Osteoblast (primary cell): ENCODE measurements at places on chromosomes 11 and 22. TPM values are rescaled to one million over a fixed set of nuclear protein-coding genes. Genes with fewer than 3 reads are reported as not detected.

Gene APLNR
- total RNA-seq, result not detected in 2 replicates

Gene BANF1
- 14.5 and 14.7 TPM in 2 replicates for total RNA-seq

- peak; percentile 27 for DNase-seq
These were observed 9.8 kb downstream of the PACSIN2 start for GRCh38 chr22:43005106-43005505.

Gene SPINDOC
- 16.2 and 17.7 TPM in 2 replicates for total RNA-seq

GRCh38 chr11:44854741-44855492, 95.8 kb downstream of the TP53I11 start:
- DNase-seq, result peak; percentile 43

Gene MACROD1
- total RNA-seq, result 17.7 TPM in 2 replicates

Gene MGAT3
- under 0.01 TPM in 1 of 2 replicates, not detected in the other for total RNA-seq

GRCh38 chr22:49968831-49969661, 8.5 kb downstream of the PIM3 start:
- DNase-seq, result peak; percentile 77

DNA sequence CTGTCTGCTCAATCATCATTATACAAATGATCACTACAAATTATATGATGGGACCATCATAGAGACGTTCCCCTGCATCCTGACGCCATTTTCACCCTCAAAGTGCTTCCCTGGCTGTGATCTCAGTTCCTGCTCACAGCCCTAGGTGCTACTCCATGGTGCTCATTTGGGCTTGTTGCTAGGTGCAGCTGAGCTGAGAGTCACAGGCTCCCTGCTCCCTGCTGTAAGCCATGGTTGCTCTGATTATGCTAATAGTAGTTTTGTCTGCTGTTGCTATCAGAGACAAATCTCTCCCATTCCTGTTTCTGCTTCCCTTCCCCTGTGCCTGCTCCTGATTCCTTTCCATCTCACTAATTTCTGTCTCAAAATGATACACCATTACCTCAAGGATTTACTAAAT, 474.3 kb downstream of the METTL15 start:
- no peak for DNase-seq

- no peak for DNase-seq
These were observed 37.8 kb upstream of the SORL1 start for GRCh38 chr11:121414141-121414913.

Gene THAP12
- total RNA-seq, result 44.5 and 47.7 TPM in 2 replicates

DNA sequence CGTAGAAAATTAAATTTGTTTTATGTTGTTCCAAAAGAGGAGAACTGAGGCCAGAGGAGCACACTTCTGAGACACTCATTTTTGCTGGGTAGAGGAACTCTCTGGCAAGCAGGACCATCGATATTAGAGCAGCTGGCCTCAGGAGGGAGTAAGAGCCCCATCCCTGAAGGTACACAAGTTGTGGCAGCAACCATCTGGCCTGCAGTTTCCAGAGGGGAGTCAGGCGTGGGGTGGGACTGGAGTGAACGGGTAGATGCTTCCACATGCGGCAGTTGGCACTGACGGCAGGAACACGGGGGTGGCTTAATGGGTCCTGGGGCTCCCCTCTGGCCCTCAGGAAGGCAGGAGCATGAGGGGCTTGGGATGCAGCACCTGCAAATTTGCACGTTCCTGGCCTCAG, 13.2 kb upstream of the SSTR3 start:
- peak; percentile 84 for DNase-seq

DNA sequence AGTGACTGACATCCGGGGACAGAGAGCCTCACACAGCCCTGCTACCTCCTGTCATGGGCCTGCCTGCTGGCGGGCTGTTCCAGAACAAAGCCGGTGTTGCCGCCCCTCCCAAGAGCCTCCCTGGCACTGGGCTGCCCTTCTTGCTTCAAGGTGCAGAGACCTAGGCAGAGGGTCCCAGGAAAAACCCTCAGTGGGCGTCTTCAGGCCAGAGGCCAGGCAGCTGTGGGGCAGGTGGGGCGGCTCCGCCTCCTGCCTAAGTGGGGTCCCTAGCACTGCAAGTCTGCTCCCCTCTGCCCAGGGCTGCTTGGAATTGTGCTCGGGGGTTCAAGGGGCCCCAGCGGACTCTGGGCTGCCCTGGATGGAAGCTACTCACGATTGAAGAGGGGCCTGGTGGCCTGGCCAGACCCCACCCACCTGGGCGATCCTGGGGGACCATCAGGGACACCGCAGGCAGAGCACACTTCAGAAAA, 20.4 kb upstream of the GNB1L start:
- DNase-seq, result peak; percentile 65

Gene ESAM
- total RNA-seq, result under 0.01 and 0.29 TPM in 2 replicates

Gene C2CD2L
- 5.0 and 6.2 TPM in 2 replicates for total RNA-seq

- no peak for DNase-seq
These were observed 83.1 kb downstream of the OR5AK2 start for GRCh38 chr11:57071829-57072228.

DNA sequence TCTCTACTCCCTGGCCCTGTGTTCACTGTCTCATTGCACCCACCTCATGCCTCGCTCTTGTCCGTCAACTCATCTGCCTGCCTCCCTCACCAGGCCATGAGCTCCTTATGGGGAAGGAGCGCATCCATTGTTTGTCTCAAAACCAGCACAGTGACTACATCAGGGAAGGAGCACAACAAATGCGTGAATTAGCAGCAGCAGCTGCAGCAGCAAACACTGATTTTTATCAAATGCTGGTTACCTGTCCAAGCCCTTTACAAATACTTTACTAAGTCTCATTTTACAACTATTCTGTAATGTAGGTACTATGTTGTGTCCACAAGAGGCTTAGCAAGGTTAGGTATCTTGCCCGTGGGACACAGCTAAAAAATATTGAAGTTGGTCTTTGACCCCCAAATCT, 85.9 kb upstream of the PLET1 start:
- no peak for DNase-seq

Gene PTPMT1
- 67.5 and 80.7 TPM in 2 replicates for total RNA-seq

DNA sequence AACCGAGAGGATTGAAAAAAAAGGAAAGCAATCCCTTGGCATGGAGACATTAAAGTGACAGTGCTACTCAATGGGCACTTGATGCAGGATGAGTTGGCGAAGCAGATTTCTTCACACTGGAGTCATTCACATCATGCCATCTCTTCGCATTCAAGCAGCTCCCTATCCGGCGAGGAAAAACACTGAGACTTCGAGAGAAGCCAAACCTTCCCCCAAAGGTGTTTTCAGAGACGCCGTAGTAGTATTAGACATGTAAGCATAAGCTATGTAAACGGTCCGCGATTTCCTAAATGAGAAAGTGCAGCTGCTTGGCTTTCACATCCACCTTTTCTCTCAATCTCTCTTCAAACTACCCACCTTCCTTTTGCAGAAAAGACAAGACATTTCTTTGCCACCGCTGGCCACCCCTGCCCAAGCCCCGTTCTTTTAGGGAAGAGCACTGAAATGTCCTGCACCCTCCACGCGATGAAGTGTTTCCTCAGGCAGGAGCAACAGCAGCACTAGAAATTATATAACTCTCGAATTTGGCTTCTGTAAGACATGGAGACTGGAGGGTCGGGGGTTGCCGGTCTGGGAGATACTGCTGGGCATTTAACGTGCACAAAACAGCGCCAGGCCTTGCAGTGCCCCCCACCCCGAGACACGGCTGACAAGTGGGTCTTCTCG, at the start of gene DLG2:
Gene DLG2 (minus strand): TSS at position 13 of the 666 bp plus-strand sequence.
- no peak for DNase-seq

DNA sequence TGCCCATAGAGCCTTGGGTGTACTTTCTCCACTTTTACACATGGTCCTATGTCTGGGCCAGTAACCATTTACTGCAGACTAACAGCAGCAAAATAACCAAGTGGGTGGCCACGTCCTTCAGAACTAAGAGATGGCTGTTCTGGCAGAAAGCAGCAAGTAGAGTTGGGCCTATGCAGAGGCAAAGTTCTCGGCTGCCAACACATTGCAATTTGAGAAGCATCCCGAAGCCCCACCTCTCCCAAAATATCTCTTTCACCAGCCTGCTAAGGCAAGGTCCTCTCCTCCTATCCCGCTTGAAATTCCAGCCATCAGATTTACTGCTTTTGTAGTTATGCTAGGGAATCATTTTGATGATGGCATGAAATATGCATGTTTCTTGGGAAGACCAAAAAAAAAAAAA, 118.5 kb upstream of the APOA1 start:
- no peak for DNase-seq

DNA sequence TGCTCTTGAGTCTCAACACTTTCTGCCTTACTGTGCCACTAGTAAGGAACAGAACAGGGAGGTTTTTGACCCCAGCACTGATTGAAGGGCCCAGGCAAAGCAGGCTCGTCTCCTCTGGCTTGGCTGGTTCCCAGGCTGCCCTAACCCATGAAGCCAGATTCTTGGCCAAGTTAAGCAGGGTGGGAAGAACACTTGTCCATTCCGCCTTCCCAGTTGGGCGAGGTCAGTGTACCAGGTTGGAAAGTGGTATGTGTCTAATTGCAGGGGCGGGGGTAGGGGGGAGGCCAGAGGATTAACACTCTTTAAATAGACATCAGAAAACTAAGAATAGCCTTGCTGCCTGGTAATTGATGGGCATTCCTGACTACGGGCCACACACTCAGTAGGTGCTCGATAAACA, 14.4 kb downstream of the TIMP3 start:
- DNase-seq, result no peak
